ENCODE measurements at places on chromosomes 3 and 15.

- H3K4me1 ChIP-seq: no peaks in the 10 kb centered on the region
- H3K27ac ChIP-seq: no peak overlapping the region
- H3K27me3 ChIP-seq: peaks cover 2% of the 10 kb centered on the region
- no peak overlapping the region for H3K4me3 ChIP-seq
- DNase-seq: no peak
Observed at GRCh38 chr3:131840156-131840797, 194.5 kb downstream of the CPNE4 start.

- H3K36me3 ChIP-seq: peaks cover 43% of the 10 kb centered on the region
- H3K27me3 ChIP-seq: no peaks in the 10 kb centered on the region
- H3K4me3 ChIP-seq: no peak overlapping the region
- DNase-seq: no peak
Observed at GRCh38 chr3:121957674-121958415, 63.6 kb downstream of the SLC15A2 start.

DNA sequence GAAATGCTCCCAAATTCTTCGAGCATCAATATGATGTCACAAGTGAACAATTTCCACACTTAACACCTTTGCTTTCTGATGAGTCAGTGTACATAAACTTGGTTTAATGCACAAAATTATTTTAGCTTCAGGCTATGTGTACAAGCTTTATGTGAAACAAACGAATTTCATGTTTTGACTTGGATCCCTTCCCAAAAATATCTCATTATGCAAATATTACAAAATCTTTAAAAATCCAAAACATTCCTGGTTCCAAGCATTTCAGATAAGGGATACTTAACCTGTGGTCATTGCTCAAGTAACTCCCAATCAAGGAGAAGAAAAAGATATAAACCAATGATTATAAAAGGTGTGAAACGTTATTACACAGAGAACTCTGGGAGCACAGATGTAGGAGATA is 25.2 kb downstream of the RAB5A start:
- peaks cover 7% of the 10 kb centered on the region for H3K4me1 ChIP-seq
- no peak for DNase-seq
- H3K27ac ChIP-seq: no peak overlapping the region
- no peaks in the 10 kb centered on the region for H3K27me3 ChIP-seq

- no peaks in the 10 kb centered on the region for H3K27me3 ChIP-seq
- no peak overlapping the region for H3K27ac ChIP-seq
- H3K36me3 ChIP-seq: no peaks in the 10 kb centered on the region
- DNase-seq: no peak
- H3K4me3 ChIP-seq: no peak overlapping the region
Observed at GRCh38 chr15:87873516-87873915, 383.0 kb downstream of the NTRK3 start.

- H3K36me3 ChIP-seq: peaks cover 13% of the 10 kb centered on the region
- DNase-seq: peak; percentile 51
- H3K4me3 ChIP-seq: peak overlapping the region; percentile 72
- H3K27ac ChIP-seq: peak overlapping the region; percentile 76
Observed at GRCh38 chr3:172595664-172596393, 72.6 kb upstream of the TNFSF10 start.

DNA sequence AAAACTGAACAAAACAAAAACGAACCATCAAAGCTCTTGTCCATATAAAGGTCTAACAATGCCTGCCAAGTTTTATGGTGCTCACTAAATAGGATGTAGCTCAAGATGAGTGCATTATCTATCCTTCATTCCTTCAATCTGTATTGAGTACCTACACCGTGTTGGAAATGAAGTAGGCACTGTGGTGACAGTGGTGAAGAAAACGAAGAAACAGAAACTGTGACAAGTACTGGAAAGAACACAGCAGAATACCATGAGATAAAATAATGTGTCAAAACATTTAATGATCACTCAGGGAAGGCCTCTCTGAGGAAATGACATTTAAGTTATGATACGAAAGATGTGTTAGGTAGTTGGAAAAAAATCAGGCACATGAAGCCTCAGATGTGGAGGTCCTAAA is 36.2 kb downstream of the CBLB start:
- peaks cover 55% of the 10 kb centered on the region for H3K36me3 ChIP-seq
- peak overlapping the region; percentile 21 for H3K4me3 ChIP-seq
- no peak for DNase-seq
- no peaks in the 10 kb centered on the region for H3K27me3 ChIP-seq

DNA sequence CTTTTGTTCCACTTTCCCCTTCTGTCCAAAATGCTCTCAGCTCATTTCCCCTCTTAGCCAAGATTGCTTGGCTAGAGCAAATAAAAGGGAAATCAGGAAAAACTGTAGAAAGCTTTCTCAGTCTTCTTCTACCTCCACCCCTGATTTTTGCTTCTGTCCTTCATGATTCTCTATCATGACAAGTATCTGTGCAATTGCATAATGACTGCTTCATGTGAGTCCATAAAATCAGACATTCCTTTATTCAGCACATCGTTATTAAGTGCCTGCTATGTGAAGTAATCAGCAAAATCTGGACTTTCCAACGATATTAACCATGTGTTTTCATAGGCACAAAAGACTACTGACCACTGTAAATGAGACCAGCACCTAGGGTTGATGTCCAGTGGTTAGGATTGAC is 321.5 kb upstream of the CBLB start:
- no peak overlapping the region for H3K4me3 ChIP-seq
- peaks cover 25% of the 10 kb centered on the region for H3K4me1 ChIP-seq
- H3K27ac ChIP-seq: no peak overlapping the region
- DNase-seq: no peak
- H3K27me3 ChIP-seq: peaks cover 2% of the 10 kb centered on the region

GRCh38 chr3:143235614-143236204 is 116.1 kb downstream of the CHST2 start:
- H3K4me1 ChIP-seq: no peaks in the 10 kb centered on the region
- H3K4me3 ChIP-seq: no peak overlapping the region
- no peak for DNase-seq
- peaks cover 2% of the 10 kb centered on the region for H3K27me3 ChIP-seq
- H3K27ac ChIP-seq: no peak overlapping the region

GRCh38 chr3:157672061-157672460 is 168.8 kb upstream of the VEPH1 start:
- no peaks in the 10 kb centered on the region for H3K27me3 ChIP-seq
- H3K4me3 ChIP-seq: no peak overlapping the region
- no peaks in the 10 kb centered on the region for H3K36me3 ChIP-seq
- H3K27ac ChIP-seq: no peak overlapping the region

- H3K4me3 ChIP-seq: no peak overlapping the region
- H3K36me3 ChIP-seq: no peaks in the 10 kb centered on the region
- H3K27me3 ChIP-seq: peaks cover 49% of the 10 kb centered on the region
- DNase-seq: no peak
- no peak overlapping the region for H3K27ac ChIP-seq
- H3K4me1 ChIP-seq: peaks cover 4% of the 10 kb centered on the region
Observed at GRCh38 chr15:99098426-99098825, 6.5 kb upstream of the SYNM start.

GRCh38 chr3:5726621-5727020 is 539.1 kb downstream of the EDEM1 start:
- H3K4me1 ChIP-seq: no peaks in the 10 kb centered on the region
- no peak overlapping the region for H3K27ac ChIP-seq

- no peaks in the 10 kb centered on the region for H3K27me3 ChIP-seq
- H3K36me3 ChIP-seq: peaks cover 31% of the 10 kb centered on the region
- H3K4me3 ChIP-seq: no peak overlapping the region
- peak overlapping the region; percentile 2 for H3K27ac ChIP-seq
- DNase-seq: no peak
Observed at GRCh38 chr15:65762914-65763787, 28.9 kb downstream of the DENND4A start.

DNA sequence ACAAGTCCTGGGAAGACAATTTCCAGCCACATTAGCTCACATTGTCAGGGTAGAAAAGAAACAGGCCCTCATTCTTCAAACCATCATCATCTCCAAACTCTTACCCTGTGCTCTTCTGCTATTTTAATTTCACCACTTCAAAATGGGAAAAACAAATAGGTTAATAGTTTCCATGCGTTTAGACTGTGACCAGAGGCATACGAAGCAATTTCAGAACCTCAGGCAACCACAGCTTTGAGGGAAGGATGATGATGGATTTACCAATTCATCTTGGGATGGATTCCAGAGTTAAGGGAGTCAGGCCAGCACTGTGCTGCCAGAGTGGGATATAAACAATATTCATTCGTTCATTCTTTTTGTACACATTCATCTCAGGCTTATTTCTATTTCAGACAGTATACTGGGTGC is 307.8 kb upstream of the TPRG1 start:
- no peak overlapping the region for H3K4me3 ChIP-seq
- no peak overlapping the region for H3K27ac ChIP-seq
- peaks cover 12% of the 10 kb centered on the region for H3K36me3 ChIP-seq
- DNase-seq: no peak

DNA sequence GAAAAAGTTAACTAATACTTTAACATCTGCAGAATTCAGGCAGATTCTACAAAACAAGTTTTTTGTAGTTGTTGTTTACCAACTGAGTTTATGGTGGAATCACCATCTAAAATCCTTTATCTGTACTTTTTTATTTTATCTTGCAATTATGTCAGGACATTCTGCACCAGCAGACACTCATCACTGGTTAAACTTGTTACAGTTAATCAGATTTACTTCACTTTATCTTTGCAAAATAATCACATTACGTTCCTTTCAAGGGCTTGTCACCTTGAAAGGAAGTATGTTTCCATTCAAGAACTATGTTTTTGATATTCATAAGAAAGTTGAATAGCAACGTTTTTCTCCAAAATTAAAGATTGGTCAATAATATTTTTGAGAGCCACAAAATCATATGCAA is 796.6 kb upstream of the ROBO1 start:
- H3K36me3 ChIP-seq: no peaks in the 10 kb centered on the region
- no peak overlapping the region for H3K27ac ChIP-seq
- no peak for DNase-seq
- H3K4me1 ChIP-seq: no peaks in the 10 kb centered on the region

DNA sequence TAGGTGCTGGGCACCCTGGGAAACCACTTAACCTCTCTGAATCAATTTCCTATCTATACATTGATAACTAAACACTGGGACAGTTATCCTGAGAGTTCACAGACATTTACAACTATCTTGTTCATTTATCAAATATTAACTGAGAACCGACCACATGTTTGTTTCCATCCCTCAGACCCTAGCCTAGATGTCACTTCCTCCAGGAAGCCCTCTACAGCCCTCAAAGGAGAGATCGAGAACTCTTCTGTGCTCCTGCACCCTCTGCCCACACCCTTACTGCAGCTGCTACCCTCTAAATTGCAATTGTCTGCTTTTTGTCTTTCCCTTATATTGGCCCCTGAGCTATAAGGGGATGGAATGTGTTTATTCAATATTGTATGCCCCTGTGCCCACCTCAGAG is 46.1 kb downstream of the SRGAP3 start:
- no peak overlapping the region for H3K27ac ChIP-seq
- DNase-seq: no peak
- no peak overlapping the region for H3K4me3 ChIP-seq
- peaks cover 11% of the 10 kb centered on the region for H3K27me3 ChIP-seq

GRCh38 chr3:150653110-150653561 is 50.0 kb downstream of the SELENOT start:
- no peak for DNase-seq
- no peaks in the 10 kb centered on the region for H3K36me3 ChIP-seq
- H3K27me3 ChIP-seq: peaks cover 18% of the 10 kb centered on the region
- no peak overlapping the region for H3K4me3 ChIP-seq

- no peak for DNase-seq
- no peak overlapping the region for H3K27ac ChIP-seq
- no peaks in the 10 kb centered on the region for H3K4me1 ChIP-seq
- H3K36me3 ChIP-seq: no peaks in the 10 kb centered on the region
Observed at GRCh38 chr3:135973841-135974240, 8.3 kb downstream of the PPP2R3A start.

GRCh38 chr3:184526088-184526433 is 35.5 kb upstream of the EPHB3 start:
- peak overlapping the region; percentile 7 for H3K27ac ChIP-seq
- no peak for DNase-seq
- no peaks in the 10 kb centered on the region for H3K36me3 ChIP-seq
- peaks cover 30% of the 10 kb centered on the region for H3K27me3 ChIP-seq
- peaks cover 26% of the 10 kb centered on the region for H3K4me1 ChIP-seq
- peak overlapping the region; percentile 76 for H3K4me3 ChIP-seq

DNA sequence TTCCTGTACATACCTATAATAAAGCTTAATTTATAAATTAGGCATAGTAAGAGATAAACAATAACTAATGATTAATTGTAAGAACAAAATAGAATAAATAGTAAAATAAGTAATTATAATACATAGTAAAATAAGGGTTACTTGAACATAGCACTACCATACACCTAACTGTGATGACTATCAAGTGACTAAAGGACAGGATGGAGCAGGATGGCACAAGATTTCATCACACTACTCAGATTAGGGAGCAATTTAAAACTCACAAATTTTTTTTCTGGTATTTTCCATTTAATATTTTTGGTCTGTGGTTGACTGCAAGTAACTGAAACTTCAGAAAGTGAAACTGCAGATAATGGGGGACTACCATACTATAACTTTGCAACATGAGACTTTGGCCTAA is 14.8 kb downstream of the RFX7 start:
- no peak for DNase-seq
- H3K4me3 ChIP-seq: no peak overlapping the region
- no peak overlapping the region for H3K27ac ChIP-seq
- H3K36me3 ChIP-seq: peaks cover 76% of the 10 kb centered on the region

DNA sequence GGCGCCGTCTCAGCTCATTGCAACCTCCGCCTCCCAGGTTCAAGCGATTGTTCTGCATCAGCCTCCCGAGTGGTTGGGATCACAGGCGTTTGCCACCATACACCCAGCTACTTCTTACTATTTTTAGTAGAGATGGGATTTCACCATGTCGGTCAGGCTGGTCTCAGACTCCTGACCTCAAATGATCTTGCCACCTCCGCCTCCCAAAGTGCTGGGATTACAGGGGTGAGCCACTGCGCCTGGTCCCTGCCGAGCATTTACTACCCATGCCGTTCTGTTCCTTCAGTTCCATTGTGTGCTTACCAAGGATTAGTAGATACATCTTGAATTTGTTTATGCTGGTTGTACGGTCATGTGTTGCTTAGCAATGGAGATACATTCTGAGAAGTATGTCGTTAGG is 10.3 kb downstream of the CHD2 start:
- H3K36me3 ChIP-seq: peaks cover 72% of the 10 kb centered on the region
- no peaks in the 10 kb centered on the region for H3K27me3 ChIP-seq
- H3K4me3 ChIP-seq: peak overlapping the region; percentile 12
- H3K27ac ChIP-seq: peak overlapping the region; percentile 40

DNA sequence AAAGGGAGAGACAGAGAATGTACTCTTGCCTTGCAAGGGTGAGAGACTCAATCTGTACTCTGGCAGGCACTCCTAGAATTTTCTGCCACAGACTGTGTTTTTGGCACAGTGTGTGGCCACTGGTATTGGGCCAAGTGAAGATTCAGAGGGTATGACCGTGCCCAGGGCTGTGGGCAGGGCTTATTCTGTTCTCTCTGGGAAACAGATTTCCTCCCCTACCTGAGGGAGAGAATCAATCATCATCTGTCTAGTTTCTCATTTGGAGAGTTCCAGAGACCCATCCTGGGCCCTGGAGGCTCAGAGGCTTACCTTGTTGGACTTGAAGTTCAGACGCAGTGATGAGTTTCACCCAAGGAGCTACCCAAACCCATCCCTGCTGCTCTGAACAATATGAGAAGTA is 28.2 kb downstream of the CSTA start:
- no peaks in the 10 kb centered on the region for H3K4me1 ChIP-seq
- no peaks in the 10 kb centered on the region for H3K36me3 ChIP-seq
- H3K4me3 ChIP-seq: no peak overlapping the region
- no peak overlapping the region for H3K27ac ChIP-seq
- DNase-seq: no peak
- no peaks in the 10 kb centered on the region for H3K27me3 ChIP-seq

All from activated CD4-positive, alpha-beta memory T cell treated with anti-CD3 and anti-CD28 coated beads, Interleukin-2, amount 10 ng/mL, durations not matched to agents 7 days and 5 days (primary cell).